ENCODE measurements at places on chromosomes 1 and 21.

- DNase-seq, result no peak
These were observed 46.6 kb downstream of the CENPF start for GRCh38 chr1:214649607-214650006.

- no peak for DNase-seq
These were observed 2.2 kb upstream of the KIF17 start for GRCh38 chr1:20719871-20720620.

DNA sequence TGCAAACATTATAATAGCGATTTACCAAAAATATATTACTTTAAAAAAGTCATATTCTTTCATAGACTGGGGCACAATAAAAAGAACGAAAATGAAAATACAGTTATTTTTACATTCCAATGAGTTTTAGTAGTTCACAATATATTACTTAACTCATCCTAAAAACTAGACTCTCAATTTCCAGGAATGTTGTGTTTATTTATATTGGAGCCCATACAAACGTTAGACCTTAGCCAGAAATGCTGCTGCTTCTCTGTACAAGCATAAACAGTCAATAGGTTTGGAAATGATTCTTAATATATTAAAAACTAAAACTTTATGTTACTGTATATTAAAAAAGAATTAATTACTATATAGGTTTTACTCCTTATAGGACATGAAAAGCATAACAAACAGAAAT is 302.3 kb downstream of the BRINP3 start:
- no peak for DNase-seq

DNA sequence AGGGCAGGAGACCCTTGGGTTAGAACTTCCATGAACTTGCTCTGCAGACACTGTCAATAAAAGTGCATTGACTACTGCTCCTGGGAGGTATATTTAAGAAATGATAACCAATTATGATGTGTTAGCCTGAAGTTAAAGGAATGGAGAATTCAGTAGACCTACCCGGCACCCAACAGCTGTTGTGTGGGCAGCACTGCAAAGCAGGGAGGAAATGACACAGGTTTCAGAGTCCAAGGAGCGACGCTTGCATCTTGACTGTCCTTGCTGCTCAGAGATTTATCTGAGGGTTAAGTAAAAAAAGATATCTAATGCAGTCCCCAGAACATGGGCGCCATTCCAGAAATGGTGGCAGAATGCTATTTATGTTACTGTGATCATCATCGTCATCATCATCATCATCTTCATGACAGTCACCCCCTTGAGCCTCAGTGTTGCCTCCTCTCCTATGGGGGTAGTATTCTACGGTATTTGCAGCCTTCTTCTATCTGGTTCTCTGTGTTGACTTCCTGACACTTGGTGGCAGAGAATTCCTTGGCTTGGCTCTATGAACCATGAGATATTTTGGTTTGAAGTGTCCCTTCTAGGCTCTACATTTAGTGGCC is 225.9 kb downstream of the KAZN start:
- DNase-seq, result no peak

- DNase-seq, result no peak
These were observed 356.3 kb upstream of the PRMT6 start for GRCh38 chr1:106700211-106700610.

DNA sequence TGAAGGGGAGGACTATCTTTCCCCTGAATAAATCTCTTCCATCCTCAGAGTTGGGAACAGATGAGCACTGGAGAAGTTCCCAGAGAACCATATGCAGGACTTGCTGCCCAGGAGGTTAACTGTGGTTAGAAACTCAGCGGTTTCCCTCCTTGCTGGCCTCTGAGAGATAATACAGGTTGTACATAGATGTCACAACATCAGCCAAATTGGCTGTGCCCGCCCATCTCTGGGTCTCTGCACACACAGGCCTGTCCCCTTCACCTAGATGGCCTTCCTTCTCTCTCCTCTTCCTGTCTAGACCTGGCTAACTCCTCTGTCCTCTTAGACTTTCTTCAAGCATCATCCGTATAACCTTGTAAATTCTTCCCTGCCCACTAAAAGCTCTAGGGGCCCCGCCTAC is 5.7 kb downstream of the RGS5 start:
- DNase-seq, result no peak

DNA sequence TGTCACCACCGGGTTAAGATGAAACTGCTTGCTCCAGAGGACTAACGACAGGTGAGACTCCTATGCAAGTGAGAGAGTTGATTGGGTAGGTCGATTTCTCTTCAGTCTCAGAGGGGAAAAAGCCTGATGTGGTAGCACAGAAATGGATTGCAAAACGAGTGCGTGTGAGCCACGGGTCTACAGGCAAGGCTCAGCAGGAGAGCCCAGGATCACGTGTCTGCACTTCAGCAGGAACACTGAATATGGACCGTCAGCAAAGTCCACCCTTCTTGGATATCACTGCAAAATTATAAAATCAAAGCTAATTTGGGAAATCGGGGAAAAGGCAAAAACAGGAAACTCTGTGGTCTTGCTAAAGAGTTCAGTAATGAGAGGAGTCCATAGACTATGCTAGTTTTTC is 107.7 kb upstream of the ZNF648 start:
- no peak for DNase-seq

DNA sequence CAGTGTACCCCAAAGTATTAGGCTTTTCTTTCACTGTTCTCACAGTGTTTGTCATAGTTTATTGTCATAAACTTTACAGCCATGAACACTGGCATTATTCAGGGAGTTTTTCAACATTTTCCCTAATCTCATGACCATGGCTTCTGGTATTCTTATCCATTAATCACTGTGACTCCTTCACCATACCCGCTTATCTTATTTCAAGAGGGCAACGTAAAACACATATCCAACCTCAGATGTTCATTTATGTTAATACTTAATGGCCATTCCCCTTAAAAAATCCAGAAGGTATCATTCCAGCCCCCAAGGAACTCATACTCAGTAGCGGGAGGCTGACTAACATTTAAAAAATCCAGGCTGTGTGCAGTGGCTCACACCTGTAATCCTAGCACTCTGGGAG is 78.5 kb upstream of the RGS4 start:
- no peak for DNase-seq

GRCh38 chr1:226545836-226546596 is 2.5 kb upstream of the STUM start:
- no peak for DNase-seq

GRCh38 chr1:203161175-203161574 is 14.5 kb downstream of the MYBPH start:
- DNase-seq, result no peak

DNA sequence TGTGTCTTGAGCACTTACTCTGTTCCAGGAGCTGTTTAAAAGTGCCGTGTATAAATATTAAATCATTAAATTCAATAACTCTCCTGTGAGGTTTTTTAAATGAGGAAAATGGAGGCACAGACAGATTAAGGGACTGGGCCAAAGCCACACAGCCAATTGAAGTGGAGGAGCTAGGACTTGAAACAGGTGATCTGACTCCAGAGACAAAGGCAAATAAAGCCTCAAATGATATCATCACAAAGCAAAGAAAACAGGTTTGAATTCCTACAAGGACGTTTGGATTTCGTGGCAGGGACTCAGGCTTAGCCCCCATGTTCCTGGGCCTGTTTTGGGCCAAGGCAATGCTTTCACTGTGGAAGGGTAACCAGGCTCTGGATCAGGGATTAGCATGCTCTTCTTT is 45.2 kb upstream of the DMBX1 start:
- DNase-seq, result no peak

DNA sequence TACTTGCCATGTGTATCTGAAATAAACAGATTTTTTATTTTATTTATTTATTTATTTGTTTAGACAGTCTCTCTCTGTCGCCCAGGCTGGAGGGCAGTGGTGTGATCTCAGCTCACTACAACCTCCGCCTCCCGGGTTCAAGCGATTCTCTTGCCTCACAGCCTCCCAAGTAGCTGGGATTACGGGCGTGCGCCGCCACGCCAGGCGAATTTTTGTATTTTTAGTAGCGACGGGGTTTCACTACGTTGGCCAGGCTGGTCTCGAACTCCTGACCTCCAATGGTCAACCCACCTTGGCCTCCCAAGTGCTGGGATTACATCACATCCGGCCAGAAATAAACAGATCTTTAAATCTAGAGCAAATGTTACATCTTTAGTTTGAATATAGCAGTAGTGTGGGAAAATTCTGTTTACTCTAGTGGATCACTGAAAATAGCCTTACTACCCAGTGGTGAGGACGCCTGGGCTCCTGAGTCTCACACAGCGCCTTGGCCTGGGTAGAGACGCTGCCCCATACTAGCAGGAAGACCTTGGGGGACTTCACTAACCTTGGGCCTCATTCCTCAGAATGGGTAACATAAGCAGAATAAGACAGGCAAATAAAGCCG is 709 bp downstream of the GART start:
- no peak for DNase-seq

DNA sequence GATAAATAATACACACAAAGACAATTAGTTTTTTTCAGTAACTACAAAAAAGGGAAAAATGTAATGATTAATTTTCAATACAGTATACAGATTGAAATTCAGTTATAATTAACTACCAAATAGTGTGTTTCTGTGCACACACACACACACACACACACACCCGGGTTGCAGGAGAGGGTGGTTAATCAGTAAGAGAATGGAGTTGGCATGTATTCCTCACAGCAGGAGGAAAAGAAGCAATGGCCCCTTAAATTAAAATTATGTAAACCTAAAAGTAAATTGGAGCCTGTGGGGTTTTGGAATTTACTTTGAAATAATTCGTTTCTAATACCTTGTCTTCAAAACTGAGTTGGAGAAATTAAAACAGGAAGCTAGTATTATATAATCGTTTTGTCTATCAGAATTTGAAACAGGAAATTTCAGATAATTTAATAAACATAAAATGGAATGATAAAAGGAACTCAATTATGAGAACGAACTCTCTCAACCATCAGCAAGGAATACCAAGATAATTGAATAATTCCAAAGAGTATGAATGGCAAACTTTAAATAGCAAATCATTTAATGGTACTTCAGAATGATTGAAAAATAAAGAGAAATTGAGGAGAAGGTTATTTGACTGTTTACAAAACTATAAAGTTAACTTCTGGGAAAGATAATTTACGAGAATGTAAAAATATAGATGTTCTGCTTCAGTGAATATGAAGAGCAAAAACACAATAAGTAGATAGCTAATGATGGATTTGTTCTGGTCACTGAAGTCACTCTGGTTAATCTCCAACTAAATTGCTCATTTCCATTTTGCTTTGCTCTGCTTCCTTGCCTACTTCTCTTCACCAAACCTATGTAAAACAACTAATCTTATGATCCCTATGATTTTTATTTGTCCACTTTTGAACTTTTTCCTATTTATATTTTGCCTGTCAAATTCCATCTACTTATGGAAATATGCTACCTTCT is 547.9 kb upstream of the ZP4 start:
- DNase-seq, result no peak

GRCh38 chr1:158930504-158930903 is 848 bp upstream of the PYHIN1 start:
- no peak for DNase-seq

DNA sequence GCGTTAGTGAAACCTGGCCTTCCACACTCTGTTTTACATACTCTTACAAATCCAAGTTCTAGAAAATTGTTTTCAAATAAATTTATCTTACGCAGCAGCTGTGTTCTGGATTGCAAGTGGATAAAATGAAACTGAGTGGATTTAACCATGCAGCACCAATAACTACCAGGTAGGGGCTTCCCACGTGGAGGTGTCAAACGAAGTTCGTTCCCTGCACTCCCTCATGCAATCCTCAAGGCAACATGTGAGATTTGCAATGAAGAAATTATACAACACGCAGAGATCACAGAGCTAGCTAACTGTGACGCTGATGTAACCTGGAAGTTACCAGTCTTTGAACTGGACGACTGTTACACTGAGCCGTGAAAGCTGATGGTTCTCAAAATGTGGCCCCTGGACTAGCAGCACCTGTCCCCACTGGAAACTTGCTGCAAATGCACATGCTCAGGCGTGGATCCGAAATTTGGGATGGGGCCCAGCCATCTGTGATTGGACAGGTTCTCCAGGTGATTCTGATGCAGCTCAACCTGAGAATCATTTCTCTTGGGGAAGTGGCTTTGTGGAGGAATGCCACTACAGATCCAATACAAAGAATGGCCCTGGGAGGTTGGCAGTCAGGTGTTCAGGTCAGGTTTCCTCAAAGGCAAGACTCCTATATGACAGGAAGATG is 36.3 kb downstream of the RSPH1 start:
- DNase-seq, result no peak

- no peak for DNase-seq
These were observed 32.2 kb upstream of the SNX27 start for GRCh38 chr1:151579436-151580225.

- DNase-seq, result no peak
These were observed 10.2 kb downstream of the KLHL21 start for GRCh38 chr1:6592441-6592840.

- no peak for DNase-seq
These were observed 96.8 kb upstream of the TMEM51 start for GRCh38 chr1:15056515-15057285.

DNA sequence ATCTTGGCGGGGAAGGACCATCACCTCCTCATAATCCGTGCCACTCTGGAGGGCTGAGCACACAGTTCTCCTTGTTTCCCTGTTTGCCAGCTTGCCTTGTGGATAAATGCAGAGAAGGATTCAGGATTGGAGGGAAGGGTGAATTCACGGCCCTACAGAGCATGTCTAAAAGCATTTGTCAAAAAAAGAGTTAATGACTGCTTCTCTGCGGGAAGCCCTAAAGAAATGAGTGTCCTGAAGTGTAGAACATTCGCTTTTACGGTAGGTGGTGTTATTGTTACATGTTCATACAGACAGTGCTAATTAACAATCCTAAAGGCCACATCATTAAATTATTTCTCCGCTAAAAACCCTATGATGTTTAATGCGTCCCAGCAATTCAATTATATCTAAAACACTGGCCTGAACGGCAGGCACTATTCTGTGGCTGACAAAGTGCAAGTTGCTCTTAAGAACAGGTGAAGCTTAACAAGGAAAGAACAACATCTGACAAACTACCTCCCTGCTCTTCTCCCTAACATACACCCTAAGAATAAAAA is 112.3 kb upstream of the NFIA start:
- DNase-seq, result no peak

- DNase-seq, result no peak
These were observed 45.3 kb upstream of the ITPKB start for GRCh38 chr1:226784081-226785049.

GRCh38 chr1:20255666-20256065 is 35.0 kb upstream of the VWA5B1 start:
- no peak for DNase-seq

DNA sequence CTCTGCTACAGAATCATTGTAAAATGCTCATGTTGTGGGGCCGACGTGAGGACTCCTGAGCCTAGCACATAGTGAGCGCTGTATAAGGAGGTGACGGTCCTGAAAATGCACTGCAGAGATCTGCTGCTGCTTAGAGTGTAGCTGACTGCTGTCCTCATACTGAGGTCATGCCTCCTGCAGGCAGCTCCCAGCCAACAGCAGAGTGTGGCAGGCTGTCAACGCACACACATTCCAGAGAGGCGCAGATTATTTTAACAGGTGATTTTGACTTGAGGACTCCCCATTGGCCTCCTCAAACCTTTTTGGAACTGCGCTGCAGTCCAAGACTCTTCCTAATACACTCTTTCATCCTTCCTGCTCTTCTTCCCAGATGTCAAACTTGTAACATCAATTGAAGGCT is 119.8 kb upstream of the KCNJ6 start:
- no peak for DNase-seq

GRCh38 chr1:224564454-224565084 is 51.5 kb upstream of the CNIH3 start:
- no peak for DNase-seq
